Globus pallidus (tissue), 1 donor: ENCODE measurements at places on chromosomes 4 and X.

GRCh38 chrX:68676335-68676734 lies 28.9 kb downstream of the STARD8 start:
- DNase-seq: no peak

- no peak for DNase-seq
These were observed 22.3 kb upstream of the HTRA3 start for GRCh38 chr4:8247047-8247930.

DNA sequence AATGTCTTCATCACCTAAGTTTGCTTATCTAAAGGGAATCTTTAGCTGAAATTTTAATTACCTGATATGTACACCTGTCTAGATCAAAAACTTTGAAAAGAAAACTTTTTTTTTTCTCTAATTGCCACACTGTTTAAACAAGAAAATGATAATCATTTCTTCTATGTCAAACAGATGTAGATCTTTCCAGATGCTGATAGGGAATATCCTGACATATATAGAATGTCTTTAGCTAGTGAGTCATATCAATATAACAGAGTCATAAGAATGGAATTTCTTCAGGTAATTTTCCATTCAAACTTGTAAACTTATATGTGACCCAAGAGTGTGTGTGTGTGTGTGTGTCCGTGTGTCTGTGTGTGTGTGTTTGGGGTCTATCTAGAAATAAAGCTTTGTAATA lies 271.9 kb downstream of the GPM6A start:
- no peak for DNase-seq

DNA sequence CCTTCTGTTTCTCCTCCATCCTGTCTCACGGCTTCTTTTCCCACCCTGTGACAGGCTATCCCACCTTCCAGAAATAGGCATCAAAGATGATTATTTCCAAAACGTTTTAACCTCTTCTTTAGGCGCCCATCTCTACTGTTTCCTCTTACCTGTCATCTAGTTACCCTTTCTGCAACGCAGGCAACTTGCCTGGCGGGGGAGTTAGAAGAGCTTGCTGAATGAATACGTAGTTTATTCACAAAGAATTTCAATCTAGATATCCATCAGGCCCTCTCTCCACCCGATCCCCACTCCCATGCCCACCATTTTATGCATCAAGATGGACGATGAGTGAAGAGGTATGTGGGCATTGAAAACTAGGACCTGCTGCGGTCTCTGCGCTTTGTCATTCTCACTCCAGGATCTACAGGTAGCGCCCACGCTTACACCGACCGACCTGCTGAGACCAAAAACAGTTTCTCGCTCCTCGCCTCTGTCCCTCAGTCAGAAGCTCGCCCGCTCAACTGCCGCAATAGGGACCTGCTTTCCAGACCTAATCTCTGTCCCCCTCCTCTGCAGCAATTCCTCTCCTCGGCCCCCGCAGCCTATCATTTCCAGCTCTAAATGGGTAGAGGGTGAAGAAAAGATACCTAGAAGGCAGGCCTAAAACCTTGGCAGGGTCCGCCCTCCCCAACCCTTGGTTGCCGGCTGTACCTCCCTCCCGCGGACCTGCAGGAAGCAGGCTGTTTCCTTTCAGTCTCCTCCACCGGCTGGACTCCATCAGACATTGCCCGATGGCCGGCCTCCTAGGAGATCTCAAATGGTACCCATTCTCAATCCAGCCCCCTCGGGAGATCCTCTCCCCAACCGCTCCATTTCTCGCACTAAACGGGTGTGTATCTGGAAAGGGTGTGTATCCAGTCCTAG lies 624 bp downstream of the BEX5 start:
- DNase-seq: peak; percentile 3

- DNase-seq: no peak
These were observed 578.7 kb upstream of the PABPC4L start for GRCh38 chr4:134780244-134780643.
